ENCODE measurements at places on chromosomes 1 and 21.

- DNase-seq, result no peak
Observed at GRCh38 chr1:44949286-44949685, 37.1 kb downstream of the EIF2B3 start.

- DNase-seq, result no peak
Observed at GRCh38 chr1:215377746-215378145, 189.4 kb upstream of the KCTD3 start.

DNA sequence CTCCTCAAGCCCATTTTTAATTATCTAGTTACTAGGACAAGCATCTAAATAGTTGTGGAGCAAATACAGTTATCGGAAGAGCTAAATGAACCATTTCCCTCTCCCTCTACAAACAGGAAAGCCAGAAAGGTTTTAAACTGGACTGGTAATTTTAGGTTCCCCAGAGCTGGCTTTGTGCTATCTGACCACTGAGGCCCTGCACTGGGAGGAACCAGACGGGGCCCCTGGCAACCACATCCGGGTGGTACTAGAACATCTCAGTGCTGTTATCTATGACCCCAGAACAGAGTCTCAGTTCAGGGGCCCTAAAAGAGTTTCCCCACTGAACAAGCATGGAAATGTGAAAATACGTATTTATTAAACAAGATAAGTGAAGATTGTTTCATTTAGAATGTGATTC, 7.7 kb upstream of the RSPH1 start:
- DNase-seq, result no peak

- DNase-seq, result no peak
Observed at GRCh38 chr1:4133939-4134321, 233.9 kb upstream of the C1orf174 start.

DNA sequence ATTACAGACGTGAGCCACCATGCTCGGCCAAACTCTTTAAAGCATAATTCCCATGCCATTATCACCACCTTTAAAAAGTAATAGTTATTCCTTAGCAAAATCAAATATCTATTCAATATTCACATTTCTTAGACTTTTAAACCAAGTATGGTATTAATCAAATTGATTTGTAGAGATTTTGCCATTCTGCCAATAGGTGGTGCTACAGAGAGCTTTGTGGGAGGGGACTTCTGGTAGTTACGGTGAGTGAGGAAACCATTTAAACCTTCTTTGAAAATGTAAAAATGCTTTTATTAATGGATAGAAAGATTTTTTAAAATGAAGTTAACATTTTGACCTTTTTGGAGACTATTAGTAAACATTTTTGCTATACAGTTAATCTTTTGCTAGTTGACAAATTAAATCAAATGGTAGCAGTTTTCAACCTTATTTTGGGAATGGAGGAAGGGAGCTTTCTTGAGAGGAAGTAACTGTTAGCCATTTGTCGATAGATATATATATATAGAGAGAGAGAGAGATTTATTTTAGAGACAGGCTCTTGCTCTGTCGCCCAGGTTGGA, 19.3 kb downstream of the IARS2 start:
- no peak for DNase-seq

DNA sequence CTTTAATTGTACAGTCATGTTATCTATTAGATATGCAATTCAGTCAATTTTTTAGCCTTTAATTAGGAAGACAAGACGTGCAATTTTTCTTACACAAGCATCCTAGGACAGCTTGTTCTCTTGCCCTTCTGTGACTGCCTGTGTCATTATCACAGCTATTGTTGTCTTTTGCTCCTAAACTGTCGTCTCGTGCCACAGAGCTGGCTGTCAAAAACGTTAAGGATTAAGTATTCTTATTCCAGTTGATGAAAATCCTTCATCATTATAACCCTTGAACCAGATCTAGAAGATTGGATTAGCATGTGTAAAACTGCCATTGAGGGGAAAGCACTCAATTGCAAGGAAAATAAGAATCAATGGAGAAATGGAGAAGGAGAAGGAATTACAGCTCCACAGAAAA, 43.8 kb upstream of the AIM2 start:
- no peak for DNase-seq

GRCh38 chr1:71572038-71572437, 491.2 kb upstream of the ZRANB2 start:
- no peak for DNase-seq

DNA sequence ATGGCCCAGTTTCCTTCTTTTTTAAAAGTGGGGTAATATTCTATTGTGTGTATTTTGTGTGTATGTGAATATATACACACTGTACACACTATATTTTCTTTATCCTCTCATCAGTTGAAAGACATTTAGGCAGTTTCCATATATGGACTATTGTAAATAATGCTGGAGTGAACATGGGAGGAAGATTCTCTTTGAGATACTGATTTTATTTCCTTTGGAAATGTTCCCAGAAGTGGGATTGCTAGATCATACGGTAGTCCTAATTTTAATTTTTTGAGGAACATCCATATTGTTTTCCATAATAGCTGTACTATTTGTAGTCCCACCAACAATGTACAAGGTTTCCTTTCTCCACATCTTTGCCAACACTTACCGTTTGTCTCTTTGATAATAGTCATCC, 51.0 kb downstream of the F3 start:
- no peak for DNase-seq

DNA sequence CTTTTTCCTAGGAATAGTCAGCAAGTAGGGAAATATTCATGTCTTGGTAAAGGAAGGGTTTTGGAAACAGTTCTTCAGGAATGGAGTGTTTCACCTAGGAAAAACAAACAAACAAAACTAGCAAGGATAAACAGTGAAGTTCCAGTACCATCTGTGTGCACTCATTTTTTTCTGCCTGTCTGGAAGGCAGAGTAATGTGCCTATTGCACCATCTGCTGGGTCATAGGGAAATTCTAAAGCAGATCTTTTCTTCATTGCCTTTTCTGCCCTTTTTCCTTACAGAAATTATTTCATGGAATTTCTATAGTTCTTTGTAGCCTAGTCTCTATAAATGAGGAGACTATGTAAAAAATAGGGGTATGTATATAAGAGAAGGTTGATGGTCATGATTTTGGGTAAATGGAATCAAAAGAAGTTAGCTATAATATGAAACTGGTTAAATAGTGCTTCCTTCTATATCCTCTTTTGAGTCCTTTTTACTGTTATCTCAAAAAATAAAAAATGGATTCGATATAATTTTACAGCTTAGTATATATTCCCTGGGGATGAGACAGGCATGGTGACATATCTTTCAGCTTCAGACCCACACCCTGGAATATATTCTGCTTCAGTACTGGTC, 3.4 kb upstream of the HRNR start:
- DNase-seq, result no peak

GRCh38 chr1:211606332-211606913, 27.5 kb upstream of the SLC30A1 start:
- no peak for DNase-seq

GRCh38 chr1:248622570-248623001, 12.3 kb downstream of the OR2T11 start:
- DNase-seq, result no peak

DNA sequence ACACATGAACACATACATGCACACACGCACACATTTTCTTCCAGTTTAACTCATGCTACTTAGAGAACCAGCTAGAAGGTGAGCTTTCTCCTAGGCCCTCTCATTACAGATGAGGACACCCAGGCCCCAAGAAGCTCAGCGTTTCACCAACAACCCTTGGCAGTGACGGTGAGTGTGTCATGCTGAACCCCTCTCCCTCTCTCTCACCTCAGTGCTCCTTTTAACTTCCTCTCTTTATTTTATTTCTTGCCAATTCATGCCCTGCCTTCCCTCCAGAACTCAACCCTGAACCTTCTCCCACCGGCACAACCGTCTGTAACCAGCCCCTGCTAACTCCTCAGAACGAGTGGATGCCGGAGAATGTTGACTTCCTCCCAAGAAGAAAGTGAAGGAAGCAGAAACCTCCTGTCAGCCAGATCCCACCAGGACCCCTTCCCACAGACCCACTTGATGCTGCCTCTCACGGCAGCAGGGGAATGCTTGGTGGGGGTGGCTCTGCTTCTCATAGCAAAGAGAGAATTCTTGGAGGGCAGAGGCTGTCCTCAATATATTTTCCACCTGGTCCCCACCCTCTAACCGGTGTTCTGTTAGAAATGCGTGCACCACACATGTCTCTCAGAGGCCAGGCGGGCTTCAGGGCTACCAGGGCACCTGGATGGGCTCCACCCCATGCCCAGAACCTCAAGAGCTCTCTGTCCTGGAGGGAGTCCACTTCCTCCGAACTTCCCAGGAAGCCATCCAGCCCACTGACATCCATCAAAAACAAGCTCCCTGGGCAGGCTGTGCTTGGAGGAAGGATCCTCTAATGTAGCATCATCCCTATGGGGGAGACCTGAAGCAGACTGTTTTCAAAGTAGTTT, 134.0 kb downstream of the TOMM20 start:
- no peak for DNase-seq

GRCh38 chr1:167683641-167684502, 37.9 kb upstream of the MPZL1 start:
- no peak for DNase-seq

DNA sequence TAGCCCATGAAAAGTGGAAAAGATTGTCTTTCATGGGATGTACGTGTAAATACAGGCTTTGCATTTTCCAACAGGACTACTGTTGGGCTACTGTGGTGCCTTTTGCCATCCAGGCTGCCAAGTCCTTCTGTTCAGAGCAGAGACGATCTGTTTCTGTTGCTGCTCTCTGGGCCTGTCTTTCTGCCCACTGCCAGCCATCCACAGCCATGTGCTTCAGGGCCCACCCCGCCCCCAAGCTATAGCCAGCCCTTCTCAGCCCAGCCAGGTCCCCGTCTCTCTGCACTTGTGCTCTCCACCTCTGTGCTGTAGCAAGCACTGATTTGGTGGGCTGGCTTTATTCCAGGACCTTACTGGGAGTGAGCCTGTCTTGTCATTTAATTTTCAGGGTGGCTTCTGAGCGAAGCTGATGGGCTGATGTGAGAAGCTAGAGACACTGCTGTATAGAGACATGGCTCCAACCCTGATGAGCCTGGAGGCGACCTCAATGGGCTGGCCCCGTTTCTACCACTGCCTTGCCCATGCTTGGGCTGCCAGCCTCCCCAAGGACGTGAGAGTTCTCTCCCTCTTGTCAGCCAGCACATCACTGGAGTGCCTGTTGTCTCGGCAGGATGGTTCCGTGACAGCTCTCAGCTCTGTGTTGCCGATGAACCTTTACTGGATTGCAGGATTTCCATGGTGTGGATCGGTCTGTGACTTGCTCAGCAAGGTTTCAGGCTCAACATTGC, 137.8 kb downstream of the PEX14 start:
- no peak for DNase-seq

- DNase-seq, result no peak
Observed at GRCh38 chr1:221206076-221206475, 326.8 kb downstream of the HLX start.

- no peak for DNase-seq
Observed at GRCh38 chr21:42841156-42841915, 38.0 kb downstream of the WDR4 start.

- no peak for DNase-seq
Observed at GRCh38 chr1:156495401-156496140, 5.0 kb downstream of the MEF2D start.

DNA sequence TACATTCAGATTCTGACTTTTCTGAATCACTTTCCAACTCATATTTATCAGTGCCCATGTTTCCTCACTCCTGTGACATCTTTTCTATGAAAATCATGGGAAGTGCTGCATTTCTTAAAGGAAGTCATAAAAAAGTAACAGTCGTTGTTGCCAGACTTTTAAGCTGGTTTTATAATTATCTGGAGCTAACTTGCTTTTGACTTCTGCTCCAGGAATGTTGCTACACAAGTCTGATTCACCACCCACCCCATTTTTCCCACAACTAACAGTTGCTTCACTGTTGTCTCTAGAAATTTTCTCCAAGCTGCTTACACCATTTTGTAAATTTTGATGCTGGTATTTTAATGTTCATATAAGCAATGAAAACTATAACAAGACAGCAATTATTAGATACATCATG, 12.2 kb downstream of the FCRLB start:
- no peak for DNase-seq

DNA sequence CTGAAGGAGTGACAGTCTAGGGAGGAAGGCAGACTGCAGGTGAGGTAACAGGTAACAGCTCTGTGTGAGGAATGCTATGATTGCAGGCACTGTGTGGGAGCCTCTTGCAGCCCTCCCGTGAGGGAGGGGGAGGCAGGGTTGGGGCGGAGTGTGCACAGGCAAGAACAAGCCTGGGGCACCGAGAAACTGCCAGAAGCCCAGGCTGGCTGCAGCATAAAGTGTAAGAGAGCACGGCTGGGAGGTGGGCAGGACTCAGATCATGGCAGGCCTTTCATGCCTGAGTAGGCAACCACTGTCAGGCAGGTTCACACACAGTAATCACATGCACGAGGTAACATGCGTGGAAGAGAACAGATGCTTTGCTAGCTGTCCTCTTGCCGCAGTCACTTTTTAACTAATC, 11.3 kb upstream of the RHEX start:
- no peak for DNase-seq

GRCh38 chr1:212218911-212219310, 66.3 kb upstream of the PPP2R5A start:
- DNase-seq, result no peak

- no peak for DNase-seq
Observed at GRCh38 chr1:239963856-239964255, 127.8 kb upstream of the FMN2 start.

- no peak for DNase-seq
Observed at GRCh38 chr1:29424266-29424665, 187.9 kb downstream of the PTPRU start.

- no peak for DNase-seq
Observed at GRCh38 chr1:224524679-224525078, 90.1 kb upstream of the WDR26 start.

GRCh38 chr21:29194847-29195246, 64.4 kb downstream of the MAP3K7CL start:
- no peak for DNase-seq

DNA sequence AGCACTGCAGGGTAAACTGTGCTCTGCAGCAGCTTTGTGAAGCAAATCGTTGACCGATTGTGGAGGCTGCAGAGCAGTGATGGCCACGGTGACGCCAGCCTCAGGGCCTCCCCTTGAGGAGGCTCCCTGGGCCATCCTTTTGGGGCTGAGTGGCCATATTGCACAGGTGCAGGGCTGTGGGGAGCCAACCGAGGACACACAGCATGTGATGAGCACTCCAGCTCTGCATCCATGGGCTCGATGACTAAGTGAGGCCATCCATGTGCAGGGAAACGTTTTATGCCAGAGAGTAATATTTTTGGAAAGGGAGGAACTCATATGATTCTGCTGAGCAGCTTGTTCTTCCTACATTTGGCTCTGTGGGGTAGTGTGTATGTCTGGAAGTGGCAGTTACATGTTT, 24.6 kb downstream of the KCNK1 start:
- no peak for DNase-seq

DNA sequence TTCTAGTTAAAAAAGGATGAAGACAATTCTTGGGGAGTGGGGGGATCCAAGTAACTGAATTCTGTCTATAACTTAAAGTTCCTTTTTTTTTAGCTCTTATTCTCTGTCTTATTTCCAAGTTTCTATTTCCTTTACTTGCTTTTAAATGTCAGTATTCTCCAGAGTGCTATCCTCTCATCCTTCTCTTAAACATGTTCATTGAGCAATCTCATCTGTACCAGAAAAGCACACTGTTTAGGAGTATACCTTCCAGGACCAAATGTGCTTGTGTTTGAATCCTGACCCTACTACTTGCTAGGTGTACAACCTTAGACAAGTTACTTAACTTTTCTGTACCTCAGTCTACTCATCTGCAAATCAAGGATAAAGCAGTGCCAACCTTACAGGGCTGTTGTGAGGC, 50.1 kb downstream of the AKT3 start:
- no peak for DNase-seq
